Activated CD8-positive, alpha-beta T cell treated with anti-CD3 and anti-CD28 coated beads for 36 hours (primary cell): ENCODE measurements at places on chromosomes 12 and 14. TPM values are rescaled to one million over a fixed set of nuclear protein-coding genes. Genes with fewer than 3 reads are reported as not detected.

IFNG-AS1 gene
- total RNA-seq: not detected

GOLGA3 gene
- 55.6 TPM for total RNA-seq

LGR5 gene
- total RNA-seq: not detected

PPP1R1A gene
- total RNA-seq: not detected

STYK1 gene
- total RNA-seq: 1.1 TPM

BHLHE41 gene
- not detected for total RNA-seq

TCP11L2 gene
- 11.9 TPM for total RNA-seq

ALG10B gene
- total RNA-seq: 16.8 TPM

ZNF891 gene
- total RNA-seq: 1.8 TPM

ZNF839 gene
- total RNA-seq: 18.6 TPM

CCDC197 gene
- total RNA-seq: not detected

SIX6 gene
- not detected for total RNA-seq

PRIMA1 gene
- not detected for total RNA-seq

TPH2 gene
- not detected for total RNA-seq

CLEC6A gene
- not detected for total RNA-seq

IFI27L1 gene
- 23.3 TPM for total RNA-seq

TAS2R13 gene
- 0.31 TPM for total RNA-seq

TMEM132C gene
- total RNA-seq: not detected

PLEKHD1 gene
- total RNA-seq: 0.07 TPM

PPP1R3E gene
- 43.9 TPM for total RNA-seq

TEX52 gene
- total RNA-seq: 0.36 TPM

RFLNA gene
- not detected for total RNA-seq

CLEC4D gene
- not detected for total RNA-seq

SUOX gene
- 4.6 TPM for total RNA-seq

PDE3A gene
- not detected for total RNA-seq

TOMM20L gene
- not detected for total RNA-seq

SVOP gene
- total RNA-seq: not detected

RPS6KL1 gene
- 4.1 TPM for total RNA-seq

ACOT2 gene
- total RNA-seq: 6.3 TPM

VCPKMT gene
- total RNA-seq: 11.6 TPM

TAS2R8 gene
- total RNA-seq: not detected

DEGS2 gene
- 2.6 TPM for total RNA-seq

SYT10 gene
- total RNA-seq: not detected

CLMN gene
- 0.31 TPM for total RNA-seq

TRHDE gene
- not detected for total RNA-seq

RFX4 gene
- total RNA-seq: not detected

PRKCH gene
- total RNA-seq: 194 TPM

KRT82 gene
- not detected for total RNA-seq

VEZT gene
- total RNA-seq: 46.9 TPM

KIF5A gene
- total RNA-seq: 1.2 TPM

MAP1LC3B2 gene
- 3.1 TPM for total RNA-seq

TCL1B gene
- not detected for total RNA-seq

SLC2A3 gene
- total RNA-seq: 488 TPM
